ENCODE measurements at places on chromosomes 16 and 17.
A peak's percentile ranks its signal among the peaks of the same experiment; 100 is the strongest.

DNA sequence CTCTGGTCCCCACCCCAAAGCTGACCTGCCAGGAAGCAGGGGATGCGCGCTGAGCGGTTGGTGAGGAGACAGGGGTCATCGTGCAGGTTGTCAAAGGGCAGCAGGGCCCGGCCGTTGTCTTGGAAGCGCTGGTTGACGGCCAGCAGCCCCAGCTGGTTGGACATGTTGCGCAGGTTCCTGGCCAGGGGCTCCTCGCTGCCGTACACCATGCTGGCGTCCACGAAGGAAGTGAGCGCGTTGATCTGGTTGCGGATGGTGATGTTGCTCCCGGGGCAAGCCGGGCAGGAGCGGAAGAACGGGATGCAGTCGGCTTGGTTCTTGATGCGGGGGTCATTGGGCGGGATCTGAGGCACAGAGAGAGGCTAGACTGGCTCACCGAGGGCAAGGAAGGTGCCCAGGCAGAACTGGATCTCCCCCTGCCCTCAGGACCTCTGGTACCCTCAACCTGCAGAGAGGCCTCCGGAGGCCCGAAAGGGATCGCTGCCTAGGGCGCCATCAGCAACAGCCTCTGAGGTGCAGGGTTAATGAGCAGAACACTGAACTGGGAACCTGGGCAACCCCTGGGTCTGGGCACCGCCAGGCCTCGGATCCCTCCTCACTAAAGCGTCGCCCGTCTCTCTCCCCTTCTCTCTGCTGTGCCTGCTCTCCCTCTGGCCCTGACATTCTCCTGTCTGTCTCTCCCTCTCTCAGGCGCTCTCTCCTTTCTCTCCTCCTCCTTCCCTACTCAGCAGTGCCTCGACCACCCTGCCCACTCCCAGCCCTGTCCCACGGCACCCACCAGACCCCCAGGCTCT, 2.7 kb downstream of the MPO start:
- DNase-seq = no peak

GRCh38 chr16:9567666-9568065, 476.2 kb downstream of the HAPSTR1 start:
- DNase-seq = no peak

DNA sequence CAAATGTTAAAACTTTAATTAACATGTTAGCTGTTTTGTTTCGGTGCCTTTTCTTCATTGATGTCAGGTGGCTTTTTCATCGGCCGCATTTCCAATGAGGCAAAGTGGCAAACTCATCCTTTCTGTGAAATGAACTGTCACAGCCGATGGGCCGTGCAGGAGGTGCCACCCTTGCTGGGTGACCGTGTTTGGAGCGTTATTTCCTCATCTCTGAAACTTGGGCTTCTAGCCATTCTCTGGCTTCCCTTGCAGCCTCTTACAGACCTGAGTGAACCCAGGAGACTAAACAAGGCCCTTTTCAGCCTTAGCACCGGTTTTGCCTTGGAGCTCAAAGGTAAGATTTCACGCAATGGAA, 42.2 kb upstream of the PRSS54 start:
- DNase-seq = no peak

DNA sequence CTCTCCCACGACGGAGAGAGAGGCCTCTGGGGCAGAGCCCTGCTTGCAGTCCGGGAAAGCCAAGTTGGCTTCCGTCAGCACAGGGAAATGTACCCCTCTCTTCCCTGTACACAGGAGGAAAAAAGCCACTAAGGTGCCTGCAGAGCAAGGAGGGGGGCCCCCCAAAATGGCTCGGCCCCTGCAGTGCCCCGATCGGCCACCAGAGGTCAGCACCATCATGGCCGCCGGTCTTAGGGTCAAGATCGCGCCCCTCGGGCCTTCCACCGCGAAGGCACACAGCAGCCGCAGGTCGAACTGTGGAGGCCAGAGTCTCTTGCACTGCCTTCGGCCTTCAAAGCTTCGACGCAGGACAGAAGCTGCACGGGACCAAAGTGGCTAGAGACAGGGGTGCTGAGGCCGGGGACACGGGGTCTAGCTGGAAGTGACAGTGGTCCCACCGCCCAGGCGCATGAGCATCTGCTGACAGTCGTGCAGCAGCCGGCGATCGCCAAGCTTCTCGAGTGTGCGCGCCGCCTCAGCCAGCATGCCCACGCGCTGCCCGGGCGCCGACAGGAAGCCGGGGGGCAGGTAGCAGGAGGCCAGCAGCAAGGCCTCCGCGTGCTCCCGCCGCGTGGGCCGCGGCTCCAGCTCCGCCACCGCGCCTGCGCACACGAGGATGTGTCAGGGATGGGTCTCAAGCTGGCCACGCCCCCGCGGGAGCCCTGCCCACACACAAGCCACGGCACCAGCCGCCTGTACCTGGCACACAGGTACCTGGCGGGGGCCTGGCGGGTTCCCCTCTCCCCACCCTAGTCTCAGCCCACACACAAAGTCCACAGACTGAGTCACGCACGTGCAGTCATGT, 24.4 kb downstream of the SREBF1 start:
- DNase-seq = peak; percentile 40

GRCh38 chr17:958712-959451, 20.7 kb downstream of the NXN start:
- no peak for DNase-seq

DNA sequence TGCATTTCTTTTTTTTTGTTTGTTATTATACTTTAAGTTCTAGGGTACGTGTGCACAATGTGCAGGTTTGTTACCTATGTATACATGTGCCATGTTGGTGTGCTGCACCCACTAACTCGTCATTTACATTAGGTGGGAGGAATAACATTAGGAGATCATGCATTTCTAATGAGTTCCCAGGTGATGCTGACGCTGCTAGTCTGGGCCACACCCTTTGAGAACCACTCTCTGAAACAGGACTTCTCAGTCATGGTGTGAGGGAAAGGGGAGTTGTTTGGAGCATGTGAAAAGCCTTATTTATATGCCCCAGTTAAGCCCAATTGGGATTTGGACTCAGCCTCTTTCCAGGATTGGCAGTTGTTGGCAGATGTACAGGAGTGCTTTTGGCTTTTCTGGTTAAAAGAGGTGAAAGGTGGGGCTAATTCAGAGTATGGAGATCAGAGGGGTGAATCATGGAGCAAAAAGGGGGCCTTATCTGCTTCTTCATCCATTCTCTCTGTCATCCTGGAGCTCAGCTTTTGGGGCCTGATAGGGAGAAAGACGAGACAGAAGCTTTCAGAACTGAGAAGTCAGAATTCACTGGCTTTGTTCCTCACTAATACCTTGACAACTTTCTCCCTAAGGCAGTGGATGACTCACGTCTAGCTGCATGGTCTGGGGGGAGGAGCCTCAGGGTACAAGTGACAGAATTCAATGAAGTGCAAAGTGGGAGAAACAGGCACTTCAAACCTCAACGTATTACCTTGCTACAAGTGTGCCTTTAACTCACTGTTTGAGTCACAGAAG, 180.0 kb upstream of the CACNG3 start:
- peak; percentile 0 for DNase-seq

DNA sequence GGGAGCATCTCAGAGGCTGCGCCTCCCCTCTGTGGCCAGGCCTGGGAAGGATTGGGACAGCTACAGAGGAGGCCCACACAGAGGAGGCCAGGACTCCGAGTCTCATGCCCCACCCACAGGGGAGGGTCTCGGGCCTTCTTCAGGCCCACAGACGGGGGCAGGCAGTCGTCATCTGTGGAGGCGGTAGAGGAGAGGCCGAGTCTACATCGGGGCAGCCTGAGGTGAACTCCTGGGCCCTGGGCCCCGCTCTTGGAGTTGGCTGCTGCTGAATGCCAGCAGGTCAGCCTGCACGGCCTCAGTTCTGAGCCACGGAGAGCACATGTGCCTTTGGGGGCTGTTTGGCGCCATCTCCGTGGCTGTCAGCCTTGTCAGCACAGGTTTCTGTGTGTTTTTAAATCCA, 8.1 kb upstream of the NUDT16L1 start:
- no peak for DNase-seq

GRCh38 chr16:68731637-68732036, 5.5 kb upstream of the CDH1 start:
- DNase-seq = no peak

GRCh38 chr16:27829975-27830374, 233.5 kb downstream of the GSG1L start:
- no peak for DNase-seq

GRCh38 chr16:51666821-51667220, 515.8 kb upstream of the SALL1 start:
- DNase-seq = no peak

- DNase-seq = no peak
Measured at GRCh38 chr16:14473488-14473887, 156.6 kb downstream of the PARN start.

GRCh38 chr16:24612656-24613055, 73.3 kb downstream of the RBBP6 start:
- no peak for DNase-seq

GRCh38 chr16:8962393-8963009, 1.2 kb downstream of the USP7 start:
- DNase-seq = no peak

DNA sequence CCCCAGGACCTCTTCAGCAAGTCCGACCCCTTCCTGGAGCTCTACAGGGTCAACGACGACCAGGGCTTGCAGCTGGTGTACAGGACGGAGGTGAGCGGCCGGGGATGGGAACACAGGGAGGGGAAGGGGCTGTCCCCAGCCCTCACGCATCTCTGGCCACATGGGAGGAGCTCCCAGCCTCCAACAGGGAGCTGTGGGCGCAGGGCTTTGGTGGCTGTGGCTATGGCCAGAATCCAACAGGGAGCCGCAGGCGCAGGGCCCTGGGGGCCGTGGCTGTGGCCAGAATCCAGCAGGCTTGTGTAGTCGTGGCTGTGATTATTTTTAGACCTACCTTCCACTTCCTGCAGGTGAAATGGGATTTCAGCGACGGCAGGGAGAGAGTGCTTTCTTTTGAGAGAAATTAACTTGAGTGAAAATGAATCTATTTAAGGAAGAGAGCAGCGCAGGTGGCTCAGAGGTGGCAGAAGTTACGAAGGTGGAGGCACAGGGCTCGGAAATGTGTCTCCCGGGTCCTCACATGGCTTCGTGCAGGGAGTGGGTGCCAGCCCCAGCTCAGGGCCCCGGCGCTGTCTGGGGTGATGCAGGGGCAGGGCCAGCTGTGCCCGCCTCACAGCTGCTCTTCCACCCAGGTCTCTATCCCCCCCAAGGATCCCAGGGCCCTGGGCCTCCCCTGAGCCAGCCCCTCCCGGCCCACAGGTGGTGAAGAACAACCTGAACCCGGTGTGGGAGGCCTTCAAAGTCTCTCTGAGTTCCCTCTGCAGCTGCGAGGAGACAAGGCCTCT, 9.4 kb downstream of the CPNE7 start:
- DNase-seq = no peak

- DNase-seq = no peak
Measured at GRCh38 chr16:64532691-64533090, 589.2 kb downstream of the CDH11 start.

DNA sequence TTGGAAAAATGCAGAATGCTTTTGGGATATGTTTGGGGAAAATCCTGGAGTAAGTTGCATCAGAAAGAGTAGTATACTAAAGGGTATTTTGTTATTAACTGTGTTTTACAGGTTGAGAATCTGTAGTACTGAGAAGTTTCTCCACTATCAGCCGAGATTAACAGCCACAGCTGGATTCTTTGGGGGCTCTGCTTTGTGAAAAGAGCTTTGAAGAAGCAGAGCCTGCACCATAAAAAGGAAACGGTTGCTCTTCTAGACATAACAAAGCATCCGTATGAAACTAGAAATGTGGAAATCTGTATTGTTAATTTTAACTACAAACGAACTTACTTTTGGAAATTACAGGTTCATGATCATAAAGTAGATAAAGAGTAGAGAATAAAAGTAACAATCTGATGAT, 5.3 kb downstream of the NLK start:
- DNase-seq = no peak

GRCh38 chr16:15502041-15502725, 67.8 kb downstream of the BMERB1 start:
- peak; percentile 87 for DNase-seq

DNA sequence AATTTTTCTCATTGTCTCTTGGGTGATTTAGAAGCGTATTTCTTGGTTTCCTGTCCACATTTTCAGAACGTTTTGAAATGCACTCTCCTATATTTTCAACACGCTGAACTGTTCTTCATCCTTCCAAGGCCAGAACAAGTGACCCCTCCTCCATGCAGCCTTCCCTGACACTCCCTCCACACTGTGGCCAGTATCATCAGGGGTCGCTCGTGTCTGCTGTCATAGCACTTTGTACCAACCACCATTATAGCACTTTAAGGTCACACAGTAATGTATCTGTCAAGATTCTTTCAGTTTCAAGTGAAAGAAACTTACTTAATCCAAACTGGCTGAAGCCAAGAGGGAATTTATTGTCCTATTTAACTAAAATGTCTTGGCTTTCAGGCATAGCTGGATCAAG, 17.5 kb upstream of the IL21R start:
- no peak for DNase-seq

DNA sequence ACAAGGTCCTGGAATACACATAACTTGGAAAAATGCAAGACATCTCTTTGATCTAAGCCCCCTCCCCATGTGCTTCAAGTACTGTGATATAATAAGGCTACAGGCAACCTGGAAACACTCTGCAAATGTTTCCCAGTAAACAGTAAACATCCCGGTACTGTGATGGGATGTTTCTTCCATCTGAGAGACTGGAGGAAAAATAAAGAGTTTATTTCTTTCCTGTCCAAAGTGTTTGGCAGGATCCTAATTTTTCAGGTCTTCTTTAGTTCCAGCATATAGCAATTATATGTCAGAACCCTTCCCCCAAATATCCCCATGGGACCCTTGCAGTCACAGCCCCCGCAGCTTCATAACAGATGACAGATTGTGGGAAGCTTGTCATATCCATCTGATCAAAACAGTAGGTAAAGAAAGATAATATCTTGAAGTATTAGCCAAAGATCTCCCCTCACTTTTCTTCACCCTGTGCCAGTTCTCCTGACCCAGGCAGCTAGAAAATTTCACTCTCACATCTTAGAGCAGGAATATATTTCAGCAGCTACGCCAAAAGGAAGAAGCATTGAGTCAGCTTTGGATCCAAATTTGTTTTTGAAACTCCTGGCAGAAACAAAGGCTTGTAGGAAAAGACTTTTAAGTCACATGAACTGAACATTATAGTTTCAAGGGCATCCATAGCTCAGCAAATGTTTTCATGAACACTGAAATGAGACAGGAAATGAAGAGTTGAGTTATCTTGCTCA, 141.3 kb downstream of the HS3ST3A1 start:
- no peak for DNase-seq

DNA sequence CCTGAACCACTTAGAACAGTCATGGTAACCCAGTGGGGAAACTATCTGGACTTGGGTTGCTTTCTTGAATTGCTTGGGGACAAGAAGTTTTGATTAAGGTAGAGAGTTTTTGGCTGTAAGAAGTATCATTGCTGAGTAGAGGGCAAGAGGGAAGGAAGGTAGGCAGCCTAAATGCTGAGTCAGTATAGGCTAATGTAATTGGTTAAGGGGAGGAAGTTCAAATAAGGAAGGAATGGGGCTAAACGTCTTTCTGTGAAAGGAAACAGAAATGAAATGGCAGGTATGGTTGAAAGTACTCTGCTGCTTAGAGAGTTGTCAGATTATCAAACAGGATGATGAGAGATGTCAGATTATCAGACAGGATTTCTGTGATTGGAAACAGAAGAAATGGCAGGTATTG, 20.3 kb downstream of the KPNB1 start:
- no peak for DNase-seq

- DNase-seq = no peak
Measured at GRCh38 chr17:59848778-59849177, 44.0 kb downstream of the TUBD1 start.

- no peak for DNase-seq
Measured at GRCh38 chr17:44115585-44116415, 7.6 kb downstream of the HDAC5 start.

Measured in bronchial epithelial cell (primary cell).